ENCODE measurements at places on chromosomes 4 and X.

GRCh38 chrX:8048466-8048865 lies 121.3 kb upstream of the PNPLA4 start:
- no peak for DNase-seq

- no peak for DNase-seq
Measured at GRCh38 chr4:169664615-169665014, 44.2 kb downstream of the CLCN3 start.

- no peak for DNase-seq
Measured at GRCh38 chr4:54800831-54801530, 143.2 kb downstream of the KIT start.

- DNase-seq: no peak
Measured at GRCh38 chrX:153983321-153983801, 10.8 kb downstream of the TMEM187 start.

DNA sequence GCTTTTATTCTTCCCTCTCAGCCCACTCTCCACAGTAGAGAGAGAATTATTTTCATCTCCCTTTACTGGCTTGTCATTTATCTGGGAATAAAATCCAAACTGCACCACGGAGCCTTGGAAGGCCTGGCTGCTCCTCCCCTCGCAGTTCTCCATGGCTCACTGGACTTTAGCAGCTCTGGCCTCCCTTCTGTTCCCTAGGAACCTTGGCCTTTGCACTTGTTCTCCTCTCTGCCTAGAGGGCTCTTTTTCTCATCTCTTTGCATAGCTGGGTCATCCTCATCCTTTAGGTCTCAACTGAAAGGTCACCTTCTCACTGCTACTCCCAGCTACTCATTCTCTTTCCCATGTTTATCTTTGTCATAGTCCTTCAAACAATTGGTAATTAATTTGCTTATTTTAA lies 31.3 kb upstream of the TAPT1 start:
- no peak for DNase-seq

Data from NCI-H82 (cell line).